ENCODE measurements at places on chromosomes 12 and 14.

DNA sequence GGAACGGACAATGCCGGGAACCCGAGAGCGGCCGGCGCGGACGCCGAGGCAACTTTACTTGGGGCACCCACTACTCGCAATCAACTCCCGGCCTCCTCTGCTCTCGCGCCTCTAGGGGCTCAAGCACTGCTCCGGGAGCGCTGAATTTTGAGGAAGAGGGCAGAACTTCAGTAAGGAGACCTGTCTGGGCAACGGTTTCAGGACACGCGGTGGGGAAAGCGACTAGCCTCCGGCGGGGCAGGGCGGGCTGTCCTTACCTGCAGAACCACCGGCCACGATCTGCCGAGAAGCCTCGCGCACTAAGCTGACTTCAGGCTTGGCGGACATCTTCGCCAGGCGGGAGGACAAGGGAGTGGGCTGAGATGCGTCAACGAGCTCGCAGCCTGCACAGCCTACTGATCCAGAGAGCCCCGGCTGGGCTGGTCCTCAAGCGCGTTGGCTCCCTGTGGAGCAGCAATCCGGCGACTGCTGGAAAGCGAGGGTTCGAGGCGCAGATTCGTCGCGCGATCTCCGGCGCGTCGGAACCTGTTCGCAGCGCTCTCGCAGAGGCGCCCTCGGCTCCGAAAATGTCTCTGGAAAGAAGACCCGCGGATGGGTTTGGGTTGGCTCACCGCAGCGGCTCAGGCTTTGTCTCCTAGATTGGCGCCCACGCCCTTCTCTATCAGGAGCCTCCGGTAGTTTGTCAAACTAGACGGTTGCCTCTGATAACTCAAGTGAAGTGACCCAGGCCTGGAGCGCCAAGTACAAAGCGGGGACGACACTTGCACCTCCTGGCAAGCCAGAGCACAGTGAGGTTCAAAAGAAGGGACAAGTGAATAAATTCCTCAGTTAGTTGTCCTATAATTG, at the start of gene SLC25A21:
Gene SLC25A21 (minus strand): TSS at position 583 of the 846 bp plus-strand sequence.
- DNase-seq: peak; percentile 84

- DNase-seq: no peak
Observed at GRCh38 chr12:71166280-71166679, 8.5 kb upstream of the TSPAN8 start.

DNA sequence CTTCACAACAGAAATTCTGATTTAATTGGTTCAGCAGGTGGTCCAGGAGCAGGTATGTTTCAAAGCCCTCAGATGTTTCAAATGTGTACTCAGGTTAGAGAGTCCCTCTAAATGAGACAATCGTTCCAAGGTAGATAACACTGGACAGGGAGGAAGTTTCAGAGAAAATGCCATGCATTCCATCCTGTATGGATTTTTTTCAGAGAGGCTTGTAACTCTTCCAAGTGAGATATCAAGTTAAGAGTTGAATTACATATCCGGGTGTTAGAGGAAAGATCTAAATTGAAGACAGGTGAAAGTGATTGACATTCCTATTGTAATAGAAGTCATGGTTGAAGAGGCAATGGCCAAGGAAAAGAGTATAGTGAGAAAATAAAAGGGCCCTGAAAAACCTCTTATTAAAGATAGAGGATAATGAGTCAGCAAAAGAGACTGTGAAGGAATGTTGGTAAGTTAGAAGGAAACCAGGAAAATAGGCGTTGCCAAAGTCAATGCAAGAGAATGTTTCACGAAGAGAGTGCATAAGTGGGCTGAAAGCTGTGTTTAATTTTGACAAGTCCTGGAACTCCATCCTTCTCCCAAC, 105.8 kb downstream of the BMP4 start:
- no peak for DNase-seq

- DNase-seq: no peak
Observed at GRCh38 chr14:20516921-20517320, 11.6 kb downstream of the RNASE10 start.

DNA sequence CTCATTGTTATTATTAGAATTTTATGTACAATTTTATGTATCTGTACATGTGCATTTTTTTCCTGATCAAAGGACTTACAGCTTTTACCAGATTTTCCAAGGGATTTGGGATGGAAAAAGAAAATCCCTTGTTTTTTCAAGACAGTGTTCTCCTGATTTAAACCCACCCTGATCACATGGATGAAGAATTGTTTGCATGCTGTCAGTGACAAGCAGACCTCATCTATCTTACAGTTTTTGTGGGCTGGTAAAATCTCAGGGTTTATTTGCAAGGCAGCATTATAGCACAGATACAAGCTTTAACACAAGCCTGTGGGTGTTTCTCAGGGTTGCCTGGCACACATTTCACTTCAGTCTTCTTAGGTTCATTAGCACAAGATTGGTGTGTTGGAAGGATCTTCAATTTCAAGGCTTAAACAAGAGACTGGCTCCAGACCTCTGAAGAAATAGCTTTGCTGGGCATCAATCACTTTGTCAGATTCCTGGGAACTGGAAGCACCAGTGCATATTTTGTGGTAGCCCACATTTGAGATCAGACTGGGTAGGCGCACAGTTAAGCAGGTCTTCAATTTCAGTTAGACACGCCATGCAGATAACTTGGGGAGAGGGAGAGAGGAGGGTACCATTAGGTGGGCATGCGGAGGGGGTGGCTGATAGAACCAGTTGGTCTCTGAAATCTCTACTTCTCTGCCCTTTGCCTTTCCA, 118.0 kb downstream of the TBX5 start:
- DNase-seq: no peak

GRCh38 chr12:3028108-3028507, 49.1 kb upstream of the TSPAN9 start:
- no peak for DNase-seq

- no peak for DNase-seq
Observed at GRCh38 chr14:81716953-81717352, 183.3 kb upstream of the SEL1L start.

DNA sequence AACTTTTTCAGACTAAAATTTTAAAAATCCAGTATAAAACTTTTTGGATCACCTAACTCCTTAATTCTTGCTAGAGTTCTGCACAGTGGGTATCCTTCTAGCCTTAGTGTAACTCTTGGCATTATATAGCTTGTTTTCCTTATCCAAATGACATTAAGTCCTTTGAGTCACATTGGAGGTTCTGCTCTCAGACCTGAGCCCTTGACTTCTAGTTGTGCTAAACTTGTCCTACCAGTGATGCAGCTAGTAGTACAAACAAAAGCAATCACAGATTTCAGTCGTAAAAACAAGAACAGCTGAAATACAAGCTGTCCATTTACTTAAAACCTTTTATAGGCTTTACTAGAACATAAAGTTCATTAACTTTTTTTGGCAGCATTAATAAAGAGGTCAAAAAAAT, 10.5 kb downstream of the ZBTB1 start:
- DNase-seq: no peak

GRCh38 chr12:54421879-54422250, 2.8 kb upstream of the ITGA5 start:
- no peak for DNase-seq

GRCh38 chr14:36485773-36486172, 34.3 kb downstream of the NKX2-1 start:
- no peak for DNase-seq

GRCh38 chr12:77377622-77378021, 312.3 kb upstream of the E2F7 start:
- DNase-seq: no peak

GRCh38 chr14:104865081-104865630, at the start of gene CEP170B:
Gene CEP170B (plus strand): TSS chr14:104865268. CDS start chr14:104868451, 3,183 bp downstream.
- peak; percentile 43 for DNase-seq

DNA sequence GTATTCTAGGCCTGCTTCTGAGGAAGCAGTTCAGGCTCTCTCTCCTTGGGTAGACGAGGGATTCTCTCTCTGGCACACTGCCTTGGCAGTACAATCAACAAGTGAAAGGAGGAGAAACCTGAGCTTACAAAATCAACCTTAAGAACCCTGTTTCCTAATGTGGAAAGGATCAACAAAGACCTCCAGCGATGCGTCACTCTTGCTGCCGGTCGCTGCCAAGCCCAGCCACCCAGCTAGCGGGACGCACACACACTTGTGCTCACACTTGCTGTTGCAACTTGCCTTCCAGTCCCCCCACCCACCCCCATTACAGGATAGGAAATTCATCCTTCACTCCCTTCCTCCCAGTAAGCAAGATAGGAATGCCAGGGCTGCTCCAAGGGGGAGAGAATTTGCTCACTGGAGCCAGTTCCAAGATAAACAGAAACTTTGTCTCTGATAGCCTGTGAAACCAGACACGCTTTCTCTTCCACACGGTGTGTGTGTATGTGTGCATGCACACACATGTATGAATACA, 144.3 kb downstream of the BCL11B start:
- DNase-seq: no peak

DNA sequence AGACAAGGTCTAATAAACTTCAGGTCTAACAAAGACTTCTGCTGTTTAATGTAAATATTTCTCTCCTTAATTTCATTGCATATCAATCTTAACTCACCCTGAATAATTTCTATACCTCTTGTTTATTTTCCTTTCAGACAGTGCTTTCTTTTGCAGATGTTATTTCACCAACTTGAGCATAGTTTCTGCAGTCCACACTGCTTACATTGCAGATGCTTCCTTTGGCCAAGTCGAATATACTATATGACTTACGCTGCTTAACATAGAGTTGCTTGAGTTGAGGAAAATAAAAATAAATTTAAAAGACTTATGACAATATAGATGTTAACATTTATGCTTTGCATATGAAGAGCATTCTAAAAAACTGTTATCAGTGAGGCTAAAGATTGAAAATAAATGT, 217.7 kb downstream of the PTPRO start:
- DNase-seq: no peak

DNA sequence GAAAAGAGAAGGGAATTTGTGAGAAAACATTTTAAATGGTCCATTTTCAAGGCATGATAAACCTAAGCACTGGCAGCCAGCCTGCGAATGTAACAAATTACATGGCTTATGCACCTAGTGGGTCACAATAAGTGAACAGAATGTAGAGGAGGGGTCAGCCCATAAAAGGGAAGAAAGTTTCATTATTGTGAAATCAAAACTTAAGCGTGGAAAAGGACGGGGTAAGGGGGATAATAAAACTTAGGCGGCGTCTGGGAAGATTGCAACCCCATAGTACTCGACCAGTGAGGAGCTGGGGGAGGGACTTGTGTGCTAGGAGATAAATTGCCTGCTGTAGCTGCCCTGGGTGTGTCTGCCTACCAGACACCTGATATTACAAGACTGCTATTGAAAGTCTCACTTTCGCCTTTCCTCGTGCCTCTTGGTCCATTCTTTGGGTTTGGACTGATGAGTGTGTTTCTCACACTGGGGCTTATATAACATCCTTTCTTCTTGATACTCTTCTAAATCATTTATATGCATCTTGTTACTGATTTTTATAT, 40.6 kb downstream of the ZDHHC17 start:
- no peak for DNase-seq

- no peak for DNase-seq
Observed at GRCh38 chr12:69844836-69845235, 19.8 kb downstream of the MYRFL start.

- DNase-seq: no peak
Observed at GRCh38 chr12:39875721-39876120, 230.2 kb downstream of the SLC2A13 start.

DNA sequence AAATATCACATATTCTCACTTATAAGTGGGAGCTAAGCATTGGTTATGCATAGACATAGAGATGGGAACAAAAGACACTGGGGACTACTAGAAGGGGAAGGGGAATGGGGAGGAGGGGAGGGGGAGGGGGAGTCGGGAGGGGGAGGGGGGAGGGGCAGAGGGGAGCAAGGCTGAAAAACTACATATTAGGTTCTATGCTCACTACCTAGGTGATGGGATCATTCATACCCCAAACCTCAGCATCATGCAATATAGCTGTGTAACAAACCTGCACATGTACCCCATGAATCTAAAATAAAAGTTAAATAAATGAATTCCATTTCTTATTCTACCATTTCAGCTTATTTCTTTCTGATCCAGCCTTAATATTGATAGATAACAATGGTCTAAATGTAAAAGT, 21.9 kb upstream of the PTCSC3 start:
- DNase-seq: no peak

GRCh38 chr12:88600272-88600671, 20.0 kb upstream of the KITLG start:
- no peak for DNase-seq

GRCh38 chr12:19192710-19193109, 63.2 kb downstream of the PLEKHA5 start:
- DNase-seq: no peak

DNA sequence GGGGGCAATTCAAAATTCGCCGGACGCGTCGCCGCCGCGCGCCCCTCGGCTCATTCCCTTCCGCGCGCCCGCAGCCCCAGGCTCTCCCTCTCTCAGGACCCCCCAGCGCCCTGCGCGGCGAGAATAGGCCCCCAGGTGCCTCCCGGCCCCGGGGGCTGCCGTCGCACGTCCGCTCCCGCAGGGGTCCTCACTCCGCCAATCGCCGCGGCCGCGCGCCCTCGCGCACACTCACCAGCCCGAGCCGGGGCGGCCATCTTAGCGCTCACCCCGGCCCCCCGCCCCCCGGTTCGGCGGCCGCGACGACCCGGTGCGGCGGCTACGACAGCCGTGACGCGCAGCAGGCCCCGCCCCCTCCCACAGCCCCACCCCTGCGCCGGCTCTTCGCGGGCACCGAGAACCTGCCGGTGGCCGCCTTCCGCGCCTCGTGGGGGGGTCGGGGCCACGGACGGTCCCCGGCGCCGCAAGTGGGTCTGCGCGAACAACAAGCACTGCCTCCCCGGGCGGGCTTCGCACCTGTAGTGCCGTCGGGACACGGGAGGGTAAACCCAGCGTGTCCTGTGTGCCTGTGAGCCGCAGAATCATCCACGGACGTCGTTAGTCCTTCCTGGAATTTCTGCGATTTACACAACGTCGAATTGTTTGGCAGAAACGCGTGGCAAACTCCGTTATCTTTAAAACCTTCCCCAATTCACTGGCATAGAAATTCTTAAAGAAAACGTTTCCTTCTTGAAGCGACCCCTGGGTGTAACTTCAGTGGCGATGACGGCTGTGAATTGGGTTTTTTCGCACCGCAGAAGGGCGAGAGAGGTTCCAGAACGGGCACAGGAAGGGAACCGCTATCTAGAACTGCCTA, 2.5 kb downstream of the USP44 start:
- DNase-seq: peak; percentile 64

DNA sequence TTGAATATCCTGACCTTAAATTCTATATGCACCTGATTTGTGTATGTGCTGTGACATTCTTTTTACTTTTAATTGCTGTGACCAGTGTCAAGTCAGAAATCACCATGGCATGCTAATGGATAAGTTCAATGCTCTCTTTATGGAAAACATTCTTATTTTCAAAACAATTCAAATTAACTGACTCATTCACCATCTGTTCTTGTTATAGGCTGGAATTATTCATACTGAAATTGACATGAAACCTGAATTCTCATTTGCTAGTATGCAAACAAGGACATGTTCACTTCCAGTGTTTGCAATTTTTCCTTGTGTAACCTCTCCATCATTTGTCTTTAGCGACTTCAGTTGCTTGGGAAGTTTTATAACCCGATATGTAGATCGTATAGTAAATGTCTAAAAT, at the start of gene TAS2R30:
Gene TAS2R30 (minus strand): TSS at position 340 of the 400 bp plus-strand sequence. CDS start 400 bp downstream, outside the sequence.
- DNase-seq: no peak

GRCh38 chr14:70019695-70020094, 140.5 kb downstream of the SMOC1 start:
- DNase-seq: no peak
